ENCODE measurements at places on chromosomes 5 and 9.

- DNase-seq = no peak
Observed at GRCh38 chr5:83711982-83712601, 8.6 kb downstream of the HAPLN1 start.

DNA sequence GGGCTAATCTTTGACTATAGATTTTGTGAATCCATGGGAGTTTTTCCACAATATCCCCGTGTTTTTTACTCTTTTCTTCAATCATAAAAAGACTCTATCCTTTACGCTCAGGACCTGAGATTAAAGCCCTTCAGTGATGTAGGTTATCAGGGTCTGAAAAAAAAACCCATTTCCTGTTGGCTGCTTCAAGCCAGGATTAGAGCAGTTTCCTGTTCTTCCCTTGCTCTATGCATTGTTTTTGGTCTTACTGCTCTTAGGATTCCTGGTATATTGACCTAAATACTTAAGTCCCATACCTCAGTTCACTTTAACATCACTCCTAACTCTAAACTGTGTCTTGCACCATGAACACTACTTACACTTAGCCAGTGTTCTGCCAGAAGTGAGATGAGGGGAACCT lies 319.3 kb upstream of the CHD1 start:
- DNase-seq = no peak

GRCh38 chr5:67494186-67494855 lies 297.7 kb upstream of the CD180 start:
- DNase-seq = peak; percentile 31

DNA sequence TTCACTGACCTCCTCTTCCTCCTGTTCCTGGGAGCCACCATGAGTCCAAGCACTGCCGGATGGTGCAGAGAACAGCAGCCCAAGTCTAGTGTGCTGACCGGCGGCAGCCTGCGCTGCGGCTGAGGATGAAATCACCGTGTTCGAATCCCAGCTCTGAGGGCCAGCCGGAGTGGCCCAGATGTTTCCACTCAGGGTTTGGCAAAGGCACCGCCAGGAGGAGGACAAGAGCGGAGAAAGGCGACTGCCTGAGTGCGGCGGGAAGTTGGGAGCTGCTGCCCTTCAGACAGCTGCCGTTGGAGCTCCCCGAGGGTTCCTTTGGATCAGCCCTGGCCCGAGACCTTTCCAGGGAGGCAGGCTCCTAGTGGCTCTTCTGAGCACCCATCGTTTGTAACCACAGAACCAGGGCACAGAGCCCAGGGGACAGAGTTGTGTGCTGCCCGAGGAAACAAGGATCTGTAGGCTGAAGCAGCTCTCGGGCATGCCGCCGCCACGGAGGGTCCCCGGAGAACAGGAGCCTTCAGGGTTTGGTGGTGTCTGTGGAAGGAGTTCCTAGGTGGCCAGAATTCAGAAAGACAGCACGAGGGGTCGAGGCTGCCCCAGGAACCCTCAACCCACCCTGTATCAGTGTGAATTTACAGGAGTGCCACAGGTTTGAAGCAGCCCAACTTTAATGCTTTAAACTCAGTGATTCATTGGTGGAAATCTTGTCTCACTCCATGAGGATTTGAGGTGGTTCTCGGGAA lies 115.6 kb upstream of the COL5A1 start:
- no peak for DNase-seq

GRCh38 chr5:88877826-88878225 lies 5.2 kb downstream of the MEF2C start:
- DNase-seq = no peak

- DNase-seq = no peak
Observed at GRCh38 chr9:9170439-9171134, 1371.0 kb upstream of the DMAC1 start.
